ENCODE measurements at places on chromosomes 7 and 10.

GRCh38 chr7:98217623-98218582 is 6.7 kb downstream of the BHLHA15 start:
- DNase-seq, result no peak

DNA sequence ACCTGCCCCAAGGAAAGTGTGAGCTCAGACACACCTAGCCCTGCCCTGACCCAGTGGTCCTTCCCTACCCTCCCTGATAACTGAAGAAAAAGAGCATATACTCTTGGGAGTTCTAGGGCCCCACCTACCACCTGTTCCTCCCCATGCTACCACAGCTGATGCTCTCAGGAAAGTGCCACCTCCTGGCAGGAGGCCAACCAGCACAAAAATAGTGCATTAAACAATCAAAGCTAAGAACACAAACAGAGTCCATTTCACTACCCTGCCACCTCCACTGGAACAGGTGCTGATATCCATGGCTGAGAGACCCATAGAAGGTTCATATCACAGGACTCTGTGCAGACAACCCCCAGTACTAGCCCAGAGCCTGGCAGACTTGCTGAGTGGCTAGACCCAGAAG is 288.6 kb upstream of the PHF14 start:
- no peak for DNase-seq

DNA sequence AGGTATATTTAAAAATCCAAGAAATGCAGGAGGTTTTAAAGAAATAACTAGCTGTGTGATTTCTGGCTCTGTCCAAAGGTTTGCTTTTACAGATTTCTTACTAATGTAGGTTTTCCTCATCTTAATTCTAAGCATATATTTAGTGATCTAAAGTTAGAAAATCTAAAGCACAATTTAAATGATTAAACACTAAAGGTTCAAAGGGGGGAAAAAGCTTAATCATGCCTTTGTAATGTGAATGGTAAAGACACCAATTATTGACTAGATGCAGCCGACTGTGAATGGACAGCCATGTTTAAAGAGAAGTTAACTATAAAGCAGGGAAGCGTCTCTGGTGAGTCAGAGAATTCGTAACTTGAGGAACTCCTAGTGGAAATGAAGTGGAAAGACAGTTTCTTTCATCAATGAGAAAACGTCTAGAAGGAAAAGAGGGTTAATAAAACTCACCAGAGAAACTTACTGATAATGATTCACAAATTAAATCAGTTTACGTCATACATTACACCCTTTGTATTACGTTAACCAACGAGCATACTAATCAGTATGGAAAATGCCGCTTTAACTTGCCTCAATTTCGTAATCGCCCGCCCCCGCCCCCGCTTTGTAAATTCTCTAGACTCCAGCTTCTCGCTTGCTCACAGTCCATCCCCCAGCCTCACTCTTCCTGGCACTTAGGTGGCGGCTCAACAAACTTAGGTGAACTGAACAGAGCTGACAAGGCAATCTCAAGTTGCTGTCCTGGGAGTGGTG is 1.1 kb upstream of the HBP1 start:
- peak; percentile 66 for DNase-seq

- DNase-seq, result no peak
Observed at GRCh38 chr7:1882451-1882850, 212.4 kb downstream of the ELFN1 start.

DNA sequence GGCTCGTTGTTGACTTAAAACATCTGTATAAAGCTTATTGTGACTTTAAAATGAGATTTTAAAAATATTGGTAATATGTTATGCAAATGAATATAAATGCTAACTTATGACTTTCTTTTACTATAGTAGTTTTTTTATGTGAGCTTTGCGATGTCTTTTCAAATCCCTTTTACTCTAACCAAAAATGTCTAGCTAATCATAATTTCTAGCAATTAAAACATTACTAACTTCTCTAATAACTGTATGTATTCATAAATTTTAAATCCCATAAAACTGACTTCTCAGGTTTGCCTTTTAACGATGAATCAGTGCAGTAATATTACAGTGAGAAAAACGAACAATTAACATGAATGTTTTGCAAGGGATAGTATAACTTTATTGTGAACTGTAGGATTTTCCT is 113.2 kb downstream of the MAPK8 start:
- no peak for DNase-seq

- no peak for DNase-seq
Observed at GRCh38 chr7:155953501-155953778, 141.2 kb upstream of the SHH start.

- no peak for DNase-seq
Observed at GRCh38 chr10:19310066-19310465, 261.5 kb downstream of the MALRD1 start.

DNA sequence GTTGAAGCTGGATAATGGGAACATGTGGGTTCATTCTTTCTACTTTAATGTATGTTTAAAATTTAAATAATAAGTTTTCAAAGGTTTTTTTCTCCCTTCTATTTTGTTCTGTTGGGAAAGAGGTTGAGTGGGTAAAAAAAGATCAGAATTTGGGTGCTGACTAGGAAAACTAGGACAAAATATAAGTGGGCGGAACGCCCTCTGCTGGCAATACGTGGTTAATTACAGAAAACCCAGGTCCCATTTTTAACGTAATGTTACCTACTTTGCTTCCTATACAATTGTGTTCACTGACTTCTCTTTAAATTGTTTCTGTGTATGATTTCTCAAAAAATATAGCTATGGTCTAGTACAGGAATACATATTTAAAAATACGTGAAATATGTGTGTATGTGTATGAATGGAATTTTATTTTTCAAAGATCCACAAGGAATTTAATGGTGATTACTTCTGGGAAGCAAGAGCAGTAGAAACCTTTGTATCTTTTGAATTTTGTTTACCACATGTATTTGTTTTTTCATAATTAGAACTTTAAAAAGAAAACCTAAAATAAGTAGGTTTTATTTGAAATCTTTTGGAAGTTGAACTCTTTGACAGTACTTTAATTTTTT is 8.7 kb downstream of the ECD start:
- DNase-seq, result peak; percentile 49

DNA sequence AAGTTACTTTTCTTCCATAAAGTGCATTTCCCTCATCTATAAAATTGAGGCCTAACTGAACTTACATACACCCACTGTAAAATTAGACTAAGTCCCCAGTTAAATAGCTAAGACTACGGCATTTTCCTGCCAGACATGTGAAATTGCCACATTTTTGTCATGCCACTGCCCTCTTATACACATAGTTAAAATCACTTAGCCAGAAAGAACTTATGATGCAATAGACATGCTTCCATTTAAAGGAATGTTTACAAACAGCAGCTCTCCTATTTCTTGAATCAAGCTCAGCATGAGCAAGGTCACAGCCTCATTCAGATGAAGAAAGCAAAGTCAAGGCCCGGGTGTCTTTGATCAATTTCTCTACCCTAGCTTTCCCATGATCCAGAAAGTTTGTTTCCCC is 175.7 kb downstream of the LRRN3 start:
- DNase-seq, result no peak

GRCh38 chr10:22705527-22705926 is 8.9 kb downstream of the PIP4K2A start:
- DNase-seq, result no peak

DNA sequence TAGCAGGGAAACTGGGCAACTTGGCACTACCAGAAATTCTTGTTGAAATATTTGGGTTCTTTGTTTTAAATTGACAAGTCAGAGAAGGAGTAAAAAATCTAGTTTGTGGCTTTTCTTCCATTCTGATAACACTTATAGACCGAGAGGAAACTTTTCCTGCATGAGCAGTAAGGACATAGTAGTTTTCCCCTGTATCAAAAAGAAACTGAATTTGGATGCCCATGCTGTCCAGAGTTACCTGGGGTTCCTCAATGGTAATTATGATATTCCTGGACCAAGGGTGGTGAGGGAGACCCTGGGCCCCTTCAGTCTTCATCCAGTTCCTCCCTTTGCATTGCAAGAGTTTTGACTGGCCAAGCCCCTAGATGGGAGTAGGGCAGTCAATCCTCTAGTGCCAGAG is 19.9 kb upstream of the STEAP2 start:
- DNase-seq, result no peak

- no peak for DNase-seq
Observed at GRCh38 chr10:132412316-132413192, 15.6 kb downstream of the PWWP2B start.

GRCh38 chr7:131546126-131546525 is 10.3 kb downstream of the PODXL start:
- no peak for DNase-seq

- no peak for DNase-seq
Observed at GRCh38 chr7:147023440-147023839, 906.8 kb downstream of the CNTNAP2 start.

DNA sequence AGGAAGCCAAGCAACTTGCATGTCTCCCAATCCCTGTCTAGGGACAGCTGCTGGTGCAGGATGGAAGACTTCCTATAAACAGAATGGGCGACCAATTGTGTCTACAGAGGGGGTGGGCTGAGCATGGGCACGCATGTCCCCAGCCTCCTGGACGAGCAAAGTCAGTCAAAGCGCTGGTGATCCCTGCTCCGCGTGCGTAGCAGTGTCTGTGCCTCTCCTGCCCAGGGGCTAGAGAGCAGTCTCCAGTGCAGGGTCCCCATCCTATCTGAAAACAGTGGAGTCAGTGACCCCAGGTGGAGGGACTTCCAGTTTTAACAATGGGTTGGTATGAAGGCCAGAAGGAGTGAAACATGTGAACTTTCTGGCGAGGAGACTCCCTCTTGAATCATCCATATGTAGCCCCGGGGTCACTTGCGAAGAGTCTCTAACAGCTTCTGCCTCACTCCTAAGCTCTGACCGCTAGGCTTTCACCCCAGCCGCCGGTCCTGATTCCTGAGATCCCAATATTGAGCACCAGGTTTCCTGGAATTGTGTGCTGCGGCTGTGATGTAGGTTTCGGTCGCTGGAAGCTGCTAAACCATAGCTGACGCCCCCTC is 714 bp upstream of the CASP2 start:
- DNase-seq, result no peak

DNA sequence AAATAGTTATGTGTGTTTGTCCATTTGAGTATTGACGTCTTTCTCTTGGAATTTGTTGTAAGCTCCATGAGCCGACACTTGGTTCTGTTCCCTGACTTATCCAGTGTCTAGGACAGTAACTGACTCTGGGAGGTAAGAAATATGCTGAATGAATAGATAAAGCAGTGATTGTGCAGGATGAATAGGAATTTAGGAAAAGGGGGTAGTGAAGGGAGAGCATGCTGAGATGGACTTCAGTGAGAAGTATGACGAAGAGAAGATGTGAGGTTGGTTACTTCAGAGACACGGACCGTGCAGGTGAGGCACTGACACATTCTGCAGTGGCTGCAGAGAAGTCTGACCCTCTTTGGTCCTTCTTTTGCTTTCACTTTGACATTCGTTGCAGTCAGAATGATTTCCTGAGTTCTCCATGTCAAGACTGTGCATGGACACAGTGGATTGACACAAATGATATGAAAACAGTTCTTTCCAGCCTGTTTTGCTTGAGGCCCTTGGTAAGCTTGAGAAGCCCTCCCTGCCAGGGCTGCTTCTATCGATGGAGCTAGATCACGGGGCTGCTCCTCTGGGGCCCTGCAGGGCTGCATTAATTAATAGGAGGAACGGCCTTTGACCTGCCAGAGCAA is 261.5 kb upstream of the SORCS1 start:
- no peak for DNase-seq

DNA sequence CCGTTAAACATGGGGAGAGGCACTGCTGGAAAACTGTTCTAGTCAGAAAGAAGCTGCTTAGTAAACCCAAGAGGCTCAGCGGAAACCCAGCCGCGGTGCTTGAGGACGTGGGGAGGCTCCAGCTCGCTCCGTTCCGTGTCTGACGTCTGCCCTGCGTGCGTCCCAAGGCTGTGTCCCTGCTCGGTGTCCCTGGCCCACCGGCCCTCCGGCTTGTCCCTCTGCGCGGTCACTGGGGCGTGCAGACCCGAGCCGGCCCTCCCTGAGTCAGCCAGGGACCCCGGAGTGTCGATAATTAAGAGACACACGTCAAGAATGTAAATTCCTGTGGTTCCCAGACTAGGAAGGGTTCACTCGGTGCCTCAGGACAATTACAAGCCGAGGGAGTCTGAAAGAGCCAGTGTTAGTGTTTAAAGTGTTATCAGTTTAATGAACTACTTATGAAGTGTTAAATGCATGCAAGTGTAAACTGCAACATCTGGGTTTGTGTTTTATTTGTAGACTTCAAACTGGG is 98.9 kb downstream of the WDR11 start:
- no peak for DNase-seq

- DNase-seq, result no peak
Observed at GRCh38 chr7:35021445-35021844, 15.8 kb downstream of the DPY19L1 start.

GRCh38 chr7:141610671-141611070 is 59.5 kb downstream of the AGK start:
- DNase-seq, result no peak

GRCh38 chr10:3263082-3263481 is 90.5 kb upstream of the PITRM1 start:
- no peak for DNase-seq

DNA sequence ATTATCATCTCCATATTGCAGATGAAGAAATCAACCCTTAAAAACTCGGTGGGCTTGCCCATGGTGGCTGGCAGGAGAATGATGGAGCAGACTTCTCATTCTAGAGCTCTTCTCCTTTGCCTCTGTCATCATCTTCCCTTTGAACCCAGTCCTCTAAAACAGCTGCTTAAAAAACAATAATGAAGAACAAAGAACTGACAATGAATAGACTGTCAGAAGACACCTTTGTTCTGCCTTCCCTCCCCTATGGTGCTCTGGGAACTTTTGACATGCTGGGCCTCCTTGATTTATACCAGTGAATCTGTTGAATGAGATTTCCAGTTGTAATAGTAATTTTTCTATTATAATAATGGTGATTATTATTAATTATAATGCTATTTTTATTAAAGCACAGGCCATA is 103.0 kb downstream of the SORCS3 start:
- DNase-seq, result no peak

DNA sequence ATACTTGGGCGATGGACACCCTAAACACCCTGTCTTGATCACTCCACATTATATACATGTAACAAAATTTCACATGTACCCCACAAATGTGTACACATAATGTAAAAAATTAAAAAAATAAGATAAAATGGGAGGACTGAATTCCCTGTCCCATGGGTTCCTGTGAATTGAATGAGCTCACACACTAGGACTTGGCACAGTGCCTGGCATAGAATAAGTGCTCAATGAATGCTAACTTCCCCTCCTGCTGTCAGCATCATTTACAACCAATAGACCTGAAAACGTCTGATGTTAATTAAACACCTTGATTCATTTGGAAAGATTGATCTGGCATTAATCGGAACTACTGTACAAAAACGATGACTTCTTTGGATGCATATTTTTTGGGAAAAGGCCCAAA is 117.3 kb upstream of the ZNF438 start:
- DNase-seq, result no peak

GRCh38 chr7:51134013-51134441 is 182.6 kb downstream of the COBL start:
- DNase-seq, result no peak

DNA sequence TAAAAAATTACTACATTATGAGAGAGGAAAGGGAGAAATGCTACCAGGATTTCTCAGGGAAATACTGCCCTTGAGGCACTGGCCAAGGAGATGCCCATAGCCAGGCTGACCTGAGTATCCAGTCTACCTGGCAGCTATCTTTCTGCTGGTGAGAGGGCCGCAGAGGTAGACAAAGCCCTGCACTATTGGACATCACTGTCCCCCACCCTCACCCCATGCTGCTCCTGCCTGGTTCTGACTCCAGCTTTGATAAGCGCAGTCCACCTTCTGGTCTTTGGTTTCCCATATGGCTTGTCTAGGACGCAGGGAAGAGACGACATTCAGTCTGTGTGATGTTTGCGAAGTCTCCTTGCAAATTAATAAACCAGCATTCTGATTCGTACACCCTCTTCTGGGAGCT is 3.7 kb downstream of the ITPRIP start:
- DNase-seq, result no peak

Data from effector CD4-positive, alpha-beta T cell (primary cell).